ENCODE measurements at places on chromosomes 2 and 18.

- DNase-seq = no peak
Measured at GRCh38 chr18:57253903-57254302, 98.5 kb upstream of the ST8SIA3 start.

DNA sequence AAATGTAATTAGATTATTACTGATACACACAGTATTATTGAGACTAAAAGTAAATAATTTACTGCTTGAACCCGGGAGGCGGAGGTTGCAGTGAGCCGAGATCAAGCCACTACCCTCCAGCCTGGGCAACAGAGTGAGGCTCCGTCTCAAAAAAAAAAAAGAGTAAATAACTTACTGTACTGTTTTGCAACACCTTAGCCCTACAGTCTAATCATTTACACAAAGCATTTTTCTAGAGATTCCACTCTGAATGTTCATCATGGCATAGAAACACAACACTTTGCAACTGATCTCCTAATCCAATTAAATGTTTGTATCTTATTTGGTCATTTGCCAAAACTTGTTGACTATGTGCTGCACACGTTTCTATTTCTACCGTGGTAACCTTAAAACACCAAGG lies 23.4 kb upstream of the RMP24 start:
- no peak for DNase-seq

- DNase-seq = no peak
Measured at GRCh38 chr2:238821391-238821790, 26.5 kb upstream of the TWIST2 start.

GRCh38 chr2:32478889-32479620 lies 122.2 kb downstream of the BIRC6 start:
- no peak for DNase-seq

DNA sequence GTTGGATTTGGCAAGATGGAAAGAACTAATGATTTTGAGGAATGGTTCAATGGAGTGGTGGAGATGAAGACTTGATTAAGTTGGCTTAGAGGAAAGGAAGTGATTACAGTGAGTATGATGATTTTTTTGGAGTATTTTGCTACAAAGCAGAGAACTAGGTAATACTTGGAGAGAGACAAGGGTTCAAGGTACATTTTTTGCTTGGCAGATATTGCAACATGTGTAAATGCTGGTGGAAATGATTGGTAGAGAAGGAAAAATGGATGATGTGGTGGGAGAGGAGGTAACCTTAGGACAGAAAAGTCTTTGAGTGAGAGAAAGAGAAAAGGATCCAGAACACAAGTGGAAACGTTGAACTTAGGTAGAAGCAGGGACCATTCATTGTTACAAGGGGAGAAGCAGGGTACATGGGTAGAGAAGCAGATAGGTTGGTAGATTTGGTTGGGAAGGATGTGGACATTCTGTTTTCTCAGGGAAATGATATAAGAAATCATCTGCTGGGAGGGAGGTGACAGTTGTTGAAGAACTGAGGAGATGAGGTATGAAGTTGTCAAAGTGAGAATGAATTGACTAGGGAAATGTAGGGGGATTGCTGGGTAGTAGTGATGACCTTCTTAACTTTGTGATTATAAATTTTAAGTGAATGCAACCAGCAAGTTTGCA lies 6.5 kb downstream of the EHBP1 start:
- no peak for DNase-seq

DNA sequence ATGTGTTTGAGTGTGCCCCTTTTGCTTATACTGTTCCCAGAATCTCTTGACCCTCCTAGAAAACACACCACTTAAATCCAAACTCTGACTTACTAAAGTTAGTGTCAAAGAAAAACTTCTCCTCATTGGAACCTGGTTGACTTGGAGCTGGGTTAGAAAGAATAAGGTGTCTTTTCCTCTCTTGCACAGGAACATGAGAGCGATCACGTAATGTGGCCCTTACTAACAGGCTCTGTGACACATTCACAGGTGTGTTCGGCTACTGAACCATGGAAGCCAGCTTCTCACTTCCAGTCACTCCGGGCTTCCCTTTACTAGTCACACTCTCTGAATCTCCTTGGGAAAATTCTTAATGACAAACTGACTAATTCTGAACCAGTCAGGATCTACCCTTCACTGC lies 5.4 kb upstream of the POU3F3 start:
- DNase-seq = no peak

GRCh38 chr18:36734596-36734995 lies 94.2 kb downstream of the TPGS2 start:
- no peak for DNase-seq

GRCh38 chr18:4454537-4455112 lies 482 bp downstream of the DLGAP1 start:
- peak; percentile 80 for DNase-seq

GRCh38 chr18:2897448-2898185 lies 50.8 kb downstream of the EMILIN2 start:
- DNase-seq = no peak

DNA sequence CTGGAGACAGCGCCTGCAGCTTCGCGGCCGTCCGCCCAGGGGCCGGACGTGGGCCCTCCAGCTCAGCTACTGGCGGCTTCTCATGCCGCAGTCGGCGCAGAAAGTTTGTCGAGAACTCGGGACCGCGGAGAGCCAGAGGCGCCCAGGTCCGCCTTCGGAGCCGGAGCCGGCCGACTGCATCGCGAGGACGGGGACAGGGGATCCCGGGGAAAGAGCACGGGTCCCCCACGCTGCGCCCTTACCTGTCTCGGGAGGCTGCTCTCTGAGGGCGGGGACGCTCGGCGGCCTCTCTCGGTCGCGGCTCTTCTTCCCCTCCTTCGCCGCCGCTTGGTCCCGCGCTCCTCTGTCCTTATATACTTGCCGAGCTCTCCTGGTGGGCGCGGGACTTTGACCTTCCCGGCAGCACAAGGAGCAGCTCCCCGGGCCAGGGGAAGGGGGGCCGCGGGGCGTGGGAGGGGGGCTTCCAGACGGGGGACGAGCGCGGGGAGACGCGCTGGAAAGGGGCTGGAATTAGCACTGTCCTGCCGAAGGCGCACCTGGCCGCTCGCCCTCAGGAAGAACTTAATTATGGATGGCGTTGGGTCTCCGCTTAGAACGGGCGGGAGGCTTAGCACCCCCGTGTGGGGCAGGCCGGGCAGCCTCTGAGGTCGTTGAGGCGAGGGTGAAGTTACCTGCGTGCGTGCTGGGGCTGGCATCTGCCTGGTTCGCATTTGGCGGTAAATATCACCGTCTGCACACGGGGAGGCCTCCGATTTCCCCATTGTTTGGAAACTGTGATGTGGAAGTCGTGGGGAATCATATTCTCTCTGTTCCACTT lies at the start of gene POMC:
POMC (minus strand) TSS at position 325 of the 817 bp plus-strand sequence. CDS start 3,808 bp downstream, outside the sequence.
- DNase-seq = peak; percentile 56

DNA sequence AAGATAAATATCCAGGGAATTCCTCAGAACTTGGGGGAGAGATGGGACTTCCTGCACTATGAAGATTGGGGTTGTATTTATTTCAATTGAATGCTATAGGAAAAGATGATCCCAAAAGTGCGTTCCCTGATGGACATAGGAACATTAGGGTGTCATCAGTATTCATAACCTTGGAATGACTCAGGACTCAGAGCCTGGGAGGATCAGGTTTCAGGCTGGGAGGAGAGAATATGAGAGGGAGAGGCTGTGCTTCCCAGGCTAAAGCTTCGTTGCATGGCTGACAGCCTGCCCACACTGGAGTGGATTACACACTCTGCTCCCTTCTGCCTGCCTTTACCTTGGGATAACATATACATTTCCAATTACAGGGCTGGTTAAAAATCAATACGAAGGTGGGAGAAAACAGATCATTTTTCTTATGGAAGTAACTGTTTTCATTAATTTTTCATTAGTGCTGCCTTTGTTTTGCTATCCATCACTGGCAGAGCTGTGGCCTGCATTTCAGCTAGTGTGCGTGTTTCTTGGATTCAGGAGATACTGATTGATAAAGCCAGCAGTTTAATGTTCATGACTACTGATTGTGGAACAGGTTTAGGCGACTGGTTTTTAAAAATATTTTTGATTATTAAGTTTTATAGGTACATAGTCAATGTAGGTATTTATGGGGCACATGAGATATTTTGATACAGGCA lies 118.7 kb downstream of the KCTD1 start:
- peak; percentile 27 for DNase-seq

DNA sequence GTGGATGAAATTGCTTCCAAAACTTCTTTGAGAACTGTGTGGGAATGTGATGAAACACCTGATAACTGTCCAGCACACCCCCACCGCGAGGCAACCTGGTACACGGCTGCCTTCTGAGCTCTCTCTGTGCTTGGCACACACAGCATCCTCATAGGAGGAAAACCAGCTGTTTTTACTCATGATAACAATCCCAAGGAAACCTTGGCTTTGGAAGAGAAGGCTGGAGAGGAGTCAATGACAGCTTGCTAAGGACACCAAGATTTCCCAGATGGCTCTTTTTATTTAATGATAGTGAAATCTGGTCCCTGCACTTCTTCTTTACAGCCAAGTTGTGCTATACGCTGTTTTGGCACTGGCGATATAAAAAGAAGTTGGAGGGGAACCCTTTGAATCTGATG lies 232.5 kb upstream of the FN1 start:
- no peak for DNase-seq

GRCh38 chr2:231300722-231301076 lies 94.8 kb upstream of the B3GNT7 start:
- DNase-seq = no peak

GRCh38 chr2:222033541-222033940 lies 265.3 kb downstream of the PAX3 start:
- no peak for DNase-seq

DNA sequence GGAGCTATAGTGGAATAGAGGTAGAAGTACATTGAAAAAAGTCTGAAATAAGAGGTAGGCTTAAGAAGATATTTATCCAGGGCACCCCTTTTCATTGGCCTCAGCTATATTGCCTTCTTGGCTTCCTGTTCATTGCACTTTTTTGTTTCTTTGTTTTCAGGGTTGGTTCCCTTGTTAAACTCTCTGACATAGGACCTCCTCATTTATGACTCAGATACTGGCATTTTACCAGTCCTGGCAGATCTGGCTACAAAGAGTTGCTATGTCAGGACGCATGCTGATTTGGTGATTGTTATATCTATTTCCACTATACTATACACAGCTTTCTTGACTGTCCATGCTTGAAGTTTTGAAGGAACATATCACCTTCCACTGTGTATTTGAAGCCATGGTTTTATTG lies 60.0 kb downstream of the GCA start:
- DNase-seq = no peak

DNA sequence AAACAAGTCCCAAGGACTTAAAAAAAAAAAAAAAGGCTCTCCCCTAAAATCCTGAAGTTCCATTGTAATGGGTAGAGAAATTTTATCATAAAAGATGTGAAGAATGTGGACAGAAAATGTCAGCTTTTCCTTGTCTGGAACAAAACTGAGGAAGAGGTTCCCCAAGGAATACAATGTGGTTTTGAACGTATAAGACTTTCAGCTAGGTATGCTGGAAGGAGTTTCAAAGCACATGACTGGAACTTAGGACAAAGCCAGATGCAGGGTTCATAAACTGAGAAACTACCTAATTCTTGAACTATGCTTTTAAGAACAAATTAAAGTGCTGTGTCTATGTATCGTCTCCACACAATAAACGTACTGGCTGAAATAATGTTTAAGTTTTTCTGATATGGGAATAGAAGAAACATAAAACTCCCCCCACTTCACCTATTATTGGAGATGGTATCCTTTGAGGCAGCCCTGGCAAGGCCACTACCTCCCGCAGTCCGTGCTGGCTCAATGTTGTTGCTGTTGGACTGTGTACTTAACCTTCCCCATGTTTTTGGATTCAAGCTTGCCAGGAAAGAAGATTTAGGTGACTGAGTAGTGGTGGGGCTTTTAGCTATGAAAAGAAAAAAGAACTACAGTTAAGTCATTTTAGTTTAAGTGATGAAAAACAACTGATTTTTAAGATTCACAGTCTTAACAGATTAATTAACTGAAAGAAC lies 84.2 kb upstream of the DNER start:
- no peak for DNase-seq

DNA sequence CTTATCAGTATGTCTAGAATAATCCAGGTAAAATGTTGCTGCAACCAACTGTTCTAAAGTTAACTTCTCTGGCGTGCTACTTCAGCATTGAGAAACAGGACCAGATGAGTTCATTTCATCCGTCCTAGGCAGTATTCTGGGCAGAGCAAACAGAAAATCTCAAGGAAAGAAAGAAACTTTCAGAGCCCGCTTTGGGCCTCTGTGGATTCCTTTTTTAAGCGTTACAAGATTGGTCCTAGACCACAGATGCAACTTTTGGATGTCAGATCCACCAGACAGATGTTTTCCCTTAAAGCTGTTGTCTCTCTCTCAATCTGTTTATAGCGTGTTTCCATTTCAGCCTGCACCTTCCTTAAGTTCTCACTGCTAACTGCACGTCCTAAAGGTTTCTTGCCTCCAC lies 75.0 kb downstream of the BCL2 start:
- DNase-seq = no peak

DNA sequence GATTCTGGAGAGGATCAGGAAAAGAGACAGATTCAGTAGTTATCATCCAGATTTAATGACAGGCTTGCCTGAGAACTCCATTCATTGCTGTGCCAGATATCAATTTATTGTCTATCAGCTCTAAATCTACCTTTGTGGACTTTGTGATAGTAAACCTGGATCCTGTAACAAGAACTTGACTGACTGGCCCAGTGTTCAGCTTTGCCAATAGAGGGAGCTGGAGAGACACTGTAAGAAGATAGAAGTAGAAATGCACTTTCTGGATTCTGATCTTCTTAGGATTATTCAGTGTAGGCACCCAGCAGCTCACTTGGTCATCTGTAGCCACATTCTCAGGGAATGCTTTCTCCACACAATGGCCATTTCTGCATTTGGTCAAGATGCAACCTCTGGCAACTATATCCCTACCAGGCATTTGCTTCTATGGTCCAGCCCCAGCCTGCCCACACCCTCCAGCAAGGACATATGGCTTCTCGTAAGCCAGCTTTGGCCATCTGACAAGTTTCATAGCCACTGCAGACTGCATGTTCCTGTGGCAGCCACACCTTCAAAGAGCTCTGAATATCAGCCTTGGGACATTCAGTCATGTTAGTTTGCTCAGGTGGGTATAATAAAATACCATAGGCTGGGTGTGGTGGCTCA lies 6.1 kb upstream of the SERPINB8 start:
- DNase-seq = peak; percentile 69

DNA sequence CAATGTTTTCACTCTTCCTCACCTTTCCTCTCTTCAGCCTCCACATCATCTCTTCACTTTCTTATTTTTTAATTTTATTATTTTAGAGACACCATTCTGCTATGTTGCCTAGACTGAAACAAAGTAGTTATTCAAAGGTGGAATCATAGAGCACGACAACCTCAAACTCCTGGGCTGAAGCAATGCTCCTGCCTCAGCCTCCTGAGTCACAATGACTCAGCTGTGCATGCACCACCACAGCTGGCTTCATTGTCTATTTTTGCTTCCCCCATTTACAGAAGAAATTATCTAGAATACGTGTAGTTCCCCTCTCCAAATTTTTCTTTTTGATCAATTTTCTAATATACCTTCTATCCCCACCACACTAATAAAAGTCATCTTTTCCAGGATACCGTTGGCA lies 911.5 kb upstream of the SOX11 start:
- DNase-seq = no peak

DNA sequence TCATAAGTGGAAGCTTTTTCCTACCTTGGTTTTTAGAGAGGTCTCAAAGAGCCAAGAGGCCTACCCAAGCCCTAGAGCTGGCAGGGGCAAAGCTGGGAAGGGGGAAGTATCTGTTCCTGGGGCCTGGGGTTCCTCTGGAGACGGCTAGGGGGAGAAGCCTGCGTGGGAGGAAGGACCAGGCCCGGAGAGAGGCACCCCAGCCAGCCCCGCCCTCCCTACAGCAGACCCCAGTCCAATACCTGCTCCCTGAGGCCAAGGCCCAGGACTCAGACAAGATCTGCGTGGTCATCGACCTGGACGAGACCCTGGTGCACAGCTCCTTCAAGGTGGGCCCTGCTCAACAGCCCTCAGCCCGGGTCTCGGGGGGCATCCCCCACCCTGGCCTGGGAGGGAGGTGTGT lies 2.2 kb downstream of the CTDSP1 start:
- no peak for DNase-seq

Data from D341Med (cell line).